ENCODE measurements at places on chromosomes 12 and 14.

DNA sequence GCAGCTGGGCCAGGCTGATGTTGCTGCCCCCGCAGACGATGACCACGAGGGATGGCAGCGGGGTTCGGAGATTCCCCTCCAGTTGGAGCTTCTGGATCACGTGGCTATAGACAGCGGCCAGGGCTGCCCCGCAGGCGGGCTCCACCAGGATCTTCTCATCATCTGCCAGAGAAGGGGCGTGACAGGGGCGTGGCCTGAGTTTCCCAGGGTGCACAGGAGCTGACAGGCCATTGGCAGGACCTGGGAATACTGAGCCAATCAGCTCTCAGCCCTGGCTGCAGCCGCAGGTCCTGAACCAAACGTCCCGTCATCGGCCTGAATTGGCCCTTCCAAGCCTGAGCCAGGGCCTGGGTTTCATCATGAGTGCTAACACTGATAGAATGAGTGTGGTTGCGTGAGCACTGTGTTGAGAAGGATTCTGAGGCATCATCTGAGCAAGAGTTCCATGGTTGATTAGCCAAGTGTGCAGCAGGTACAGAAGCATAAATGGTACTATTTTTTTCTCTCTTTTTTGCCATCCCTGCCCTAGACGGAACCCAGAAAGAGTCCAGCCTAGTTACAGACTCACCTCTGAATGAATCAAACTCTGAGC, 10.6 kb downstream of the SDS start:
- no peak for DNase-seq

DNA sequence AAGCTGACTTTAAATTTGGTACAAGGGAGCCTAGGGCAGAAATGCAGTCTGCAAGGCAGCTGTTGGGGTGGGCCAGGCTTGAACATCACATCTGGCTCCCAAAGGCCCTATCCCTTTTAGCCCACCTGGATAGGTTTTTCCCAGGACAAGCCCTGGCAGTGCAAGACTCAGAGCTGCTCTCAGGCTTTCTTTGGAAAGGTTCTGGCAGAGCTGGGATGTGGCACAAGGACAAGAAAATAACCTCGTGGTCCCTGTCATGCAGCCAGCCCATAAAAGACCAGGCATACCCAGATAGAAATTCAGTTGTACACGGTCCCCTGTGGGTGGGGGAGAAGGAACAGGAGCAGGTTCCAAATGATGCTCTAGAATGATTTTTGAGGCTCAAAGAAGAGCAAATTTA, 206.9 kb downstream of the TTC7B start:
- DNase-seq: no peak

DNA sequence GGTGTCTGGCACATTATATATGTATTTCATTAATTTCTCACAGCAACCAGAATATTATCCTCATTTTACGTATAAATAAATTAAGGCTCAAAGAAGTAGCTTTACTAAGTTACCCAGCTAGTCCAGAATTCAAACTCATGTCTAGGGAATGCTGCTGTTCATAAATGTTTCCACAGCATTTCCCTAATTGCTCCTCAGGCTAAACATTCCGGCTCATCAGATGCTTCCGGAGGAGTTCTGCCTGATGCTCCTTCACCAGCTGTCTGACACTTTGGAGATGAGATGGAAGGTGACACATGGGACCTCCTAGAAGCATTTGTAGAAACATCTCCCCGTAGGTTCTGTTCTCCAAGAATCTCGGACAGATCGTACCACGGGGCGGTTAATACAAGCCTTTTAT, 12.1 kb downstream of the KRT85 start:
- DNase-seq: no peak

- DNase-seq: no peak
Observed at GRCh38 chr14:100736269-100737180, 9.8 kb downstream of the DLK1 start.

DNA sequence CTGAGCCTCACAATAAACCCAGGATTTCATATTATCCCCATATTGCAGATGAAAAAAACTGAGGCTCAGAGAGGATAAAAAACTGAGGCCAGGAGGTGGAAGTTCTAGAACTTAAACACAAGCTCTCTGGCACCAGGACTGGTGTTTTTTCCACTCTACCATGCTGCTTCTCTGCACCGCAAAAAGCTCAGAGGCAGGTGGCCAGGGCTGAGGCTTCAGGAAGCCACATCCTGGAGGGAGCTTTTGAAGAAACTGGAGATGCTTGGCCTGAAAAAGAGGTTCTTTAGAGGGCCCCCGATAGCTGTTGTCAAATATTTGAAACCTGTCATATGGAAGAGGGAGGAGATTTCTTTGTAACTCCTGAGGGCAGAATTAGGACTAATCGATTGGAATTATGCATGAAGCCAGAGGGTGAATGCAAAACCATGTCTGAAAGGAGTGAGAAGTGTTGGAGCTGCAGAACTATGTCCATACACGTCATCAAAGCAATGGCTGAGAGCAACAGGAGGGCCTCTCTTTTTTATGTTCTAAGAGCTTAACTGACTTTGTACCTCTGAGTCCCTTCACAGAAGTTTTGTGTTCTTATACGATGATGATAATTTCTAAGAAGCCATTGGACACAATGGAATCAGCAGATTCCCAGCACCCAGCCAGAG, 448.6 kb downstream of the FUT8 start:
- DNase-seq: no peak

GRCh38 chr12:105083031-105083430, 1.2 kb downstream of the ALDH1L2 start:
- no peak for DNase-seq

GRCh38 chr12:69284131-69284530, 44.8 kb downstream of the CPSF6 start:
- no peak for DNase-seq

DNA sequence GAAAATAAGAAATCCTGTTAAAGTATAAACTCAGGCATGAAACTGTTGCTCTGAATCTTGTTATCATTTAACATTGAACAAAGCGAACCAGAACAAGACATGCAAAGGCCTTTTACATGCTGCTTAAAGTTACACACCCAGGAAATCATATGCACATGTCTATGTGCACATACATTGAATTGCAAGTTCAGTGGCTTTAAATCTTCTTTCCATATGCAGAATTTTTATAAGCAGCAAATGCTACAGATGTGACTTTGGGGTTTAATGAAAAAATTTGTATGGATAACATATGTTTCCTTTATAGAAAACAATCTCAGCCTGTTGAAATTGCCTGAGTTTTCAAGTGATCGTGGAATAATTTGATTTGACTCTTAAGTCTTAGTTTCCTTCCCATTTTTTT, 193.9 kb downstream of the AEBP2 start:
- DNase-seq: no peak

DNA sequence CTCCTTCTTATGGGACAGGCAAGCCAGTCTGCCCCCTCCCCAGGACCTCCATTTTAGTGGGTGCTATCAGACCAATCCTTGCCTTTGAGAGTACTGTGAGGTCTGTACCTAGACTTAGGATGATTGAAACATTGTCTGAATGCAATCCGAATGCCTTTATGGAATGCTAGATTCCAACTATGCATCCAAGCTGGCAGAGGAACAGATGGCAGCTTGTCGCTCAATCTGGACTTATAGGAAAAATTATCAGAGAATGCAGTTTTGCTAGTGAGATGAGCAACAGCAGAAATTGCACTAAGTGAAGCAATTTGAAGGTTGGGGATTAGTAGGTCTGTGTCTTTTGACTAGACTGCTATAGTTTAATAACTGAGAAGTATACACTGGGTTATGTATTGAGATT, 109.1 kb downstream of the DYRK2 start:
- no peak for DNase-seq

DNA sequence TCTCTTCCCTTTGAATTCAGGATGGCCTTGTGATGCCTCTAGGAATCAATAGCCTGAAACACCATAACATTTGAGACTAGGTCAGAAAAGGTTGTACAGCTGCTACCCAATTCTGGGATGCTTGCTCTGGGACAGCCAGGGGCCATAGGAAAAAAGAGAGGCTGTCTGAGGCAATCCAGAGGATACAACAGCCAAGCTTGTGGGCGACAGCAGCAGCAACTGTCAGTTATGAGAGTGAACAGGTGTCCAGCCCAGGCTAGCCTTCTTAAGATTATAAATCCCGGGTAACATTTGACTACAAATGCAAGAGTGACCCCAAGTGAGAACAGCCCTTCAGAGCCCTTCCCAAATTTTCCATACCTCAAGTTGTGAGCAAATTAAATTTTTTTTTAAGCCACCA, 11.1 kb downstream of the DCN start:
- no peak for DNase-seq

DNA sequence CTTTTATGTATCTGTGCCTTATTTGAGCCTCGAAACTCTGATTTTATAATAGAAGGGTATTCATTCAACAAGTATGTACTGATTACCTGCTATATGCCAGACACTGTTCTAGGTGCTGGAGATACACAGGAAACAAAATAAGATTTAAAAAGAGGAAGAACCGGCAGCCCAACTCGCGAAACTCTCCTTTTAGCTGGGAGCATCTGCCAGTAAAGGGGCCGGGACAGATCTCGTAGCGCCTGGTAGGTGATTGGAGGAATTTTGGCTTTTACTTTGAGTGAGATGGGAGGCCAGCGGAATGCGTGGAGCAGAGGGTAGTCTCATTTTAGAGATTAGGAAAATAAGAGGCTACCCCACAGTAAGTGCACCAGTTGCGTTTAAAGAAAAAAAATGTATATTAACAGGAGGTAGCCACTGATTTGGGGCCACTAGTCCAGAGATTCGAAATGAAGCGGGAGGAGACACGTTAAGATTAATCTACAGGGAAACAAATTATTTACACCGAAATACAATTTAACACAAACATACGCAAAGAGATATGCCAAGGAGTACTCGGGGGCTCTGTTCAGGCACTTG, 520 bp upstream of the MON2 start:
- peak; percentile 67 for DNase-seq

DNA sequence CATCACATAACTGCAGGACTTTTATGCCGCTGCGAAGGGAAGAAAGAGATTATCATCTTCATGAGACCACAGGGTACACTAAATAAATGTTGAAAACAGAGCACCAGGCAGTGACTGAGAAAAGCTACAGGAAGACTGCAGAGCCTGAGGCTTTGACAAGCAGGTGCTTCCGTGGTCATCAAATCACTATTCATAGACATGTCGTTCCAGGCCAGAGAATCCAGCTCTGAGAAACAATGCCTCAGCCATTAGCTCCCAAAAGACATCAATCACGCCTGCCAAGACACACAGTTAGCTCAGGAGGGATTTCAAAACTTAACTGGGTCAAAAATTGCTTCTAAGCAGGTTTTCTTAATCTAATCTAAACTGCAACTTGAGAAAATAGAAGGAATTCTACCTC, 47.2 kb upstream of the GARIN6 start:
- DNase-seq: no peak

DNA sequence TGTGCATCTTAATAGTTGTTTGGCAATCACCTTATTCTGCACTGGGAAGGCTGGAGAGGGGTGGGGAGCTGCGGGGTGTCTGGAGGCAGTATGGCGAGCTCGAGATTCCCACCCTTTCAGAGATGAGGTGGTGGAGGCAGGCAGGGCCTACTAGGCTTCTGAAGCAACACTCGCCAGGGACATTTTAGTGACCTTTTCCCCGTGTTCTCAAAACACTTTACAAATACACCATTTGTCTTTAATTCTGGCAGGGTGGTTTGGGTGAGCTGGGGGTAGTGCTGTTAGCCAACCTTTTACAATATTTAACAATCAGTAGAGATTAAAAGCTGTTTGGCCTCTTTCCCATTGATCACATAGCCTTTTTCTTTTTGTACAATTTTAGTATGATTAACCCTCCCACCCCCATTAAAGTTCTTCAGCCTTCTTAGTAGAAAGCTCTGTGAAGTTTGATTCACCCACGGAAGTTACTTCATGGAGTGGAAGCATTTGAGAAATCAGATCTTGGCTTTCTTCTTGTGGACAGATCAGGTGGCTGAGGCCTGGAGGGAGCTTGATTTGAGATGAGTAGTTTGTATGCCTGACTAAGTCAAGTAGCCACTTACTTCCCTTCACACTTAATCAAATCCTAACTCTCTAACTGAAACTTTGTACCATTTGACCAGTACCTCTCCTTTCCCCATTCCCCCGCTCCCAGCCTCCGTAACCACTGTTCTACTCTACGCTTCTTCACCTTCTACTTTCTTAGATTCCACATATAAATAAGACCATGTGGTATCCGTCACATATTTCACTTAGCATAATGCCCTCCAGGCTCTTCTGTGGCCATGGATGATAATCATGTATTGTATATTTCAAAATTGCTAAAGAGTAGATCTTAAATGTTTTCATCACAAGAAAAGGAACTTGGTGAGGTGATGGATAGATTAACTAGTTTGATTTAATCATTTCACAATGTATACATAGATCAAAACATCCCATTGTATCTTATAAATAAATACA, 41.0 kb downstream of the TRAF3 start:
- no peak for DNase-seq

DNA sequence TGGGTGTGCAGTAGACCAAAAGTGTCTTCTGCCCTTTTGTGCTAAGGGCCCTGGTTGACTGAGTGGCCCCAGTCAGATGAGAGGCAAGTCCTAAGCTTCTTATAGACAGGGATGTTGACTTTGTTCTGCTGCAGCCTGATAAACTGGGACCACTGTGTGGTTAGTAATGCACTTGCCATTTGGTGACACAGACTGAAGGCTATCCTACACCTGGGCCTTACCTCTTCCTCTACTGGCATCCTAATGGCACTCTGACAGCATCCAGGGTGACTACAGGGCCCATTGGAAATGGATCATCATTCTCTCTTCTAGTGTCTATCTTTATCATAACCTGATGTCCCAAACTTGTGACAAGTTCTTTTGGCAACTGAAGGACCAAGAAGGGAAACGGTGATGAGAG, 3.3 kb downstream of the SDR39U1 start:
- DNase-seq: no peak

- DNase-seq: peak; percentile 56
Observed at GRCh38 chr12:4147031-4147481, 126.5 kb upstream of the CCND2 start.

GRCh38 chr12:73136386-73136785, 864.2 kb downstream of the TRHDE start:
- no peak for DNase-seq

GRCh38 chr12:101933866-101934514, 56.6 kb downstream of the DRAM1 start:
- no peak for DNase-seq

GRCh38 chr12:26156201-26156871, 31.5 kb upstream of the BHLHE41 start:
- DNase-seq: no peak

DNA sequence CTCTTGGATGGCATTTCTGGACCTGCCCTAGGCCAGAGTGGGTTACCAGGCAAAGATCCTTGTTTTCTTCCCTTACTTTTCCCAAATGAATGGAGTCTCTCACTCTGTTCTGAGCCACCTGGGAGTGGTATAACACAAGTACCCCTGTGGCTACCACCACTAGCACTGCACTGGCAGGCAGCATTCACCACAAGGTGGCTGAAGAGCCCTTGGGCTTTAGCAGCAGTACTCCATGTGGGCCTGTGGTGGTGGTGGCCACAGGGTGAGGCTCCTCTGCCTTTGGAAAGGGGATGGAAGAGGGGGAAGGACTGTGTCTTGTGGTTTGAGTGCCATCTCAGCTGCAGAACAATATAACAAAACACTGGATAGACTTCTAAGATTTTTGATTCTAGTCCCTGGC, 38.1 kb upstream of the LMNTD1 start:
- DNase-seq: no peak

Measured in activated CD8-positive, alpha-beta memory T cell treated with anti-CD3 and anti-CD28 coated beads for 24 hours (primary cell).